ENCODE measurements at places on chromosomes 11 and 22.

DNA sequence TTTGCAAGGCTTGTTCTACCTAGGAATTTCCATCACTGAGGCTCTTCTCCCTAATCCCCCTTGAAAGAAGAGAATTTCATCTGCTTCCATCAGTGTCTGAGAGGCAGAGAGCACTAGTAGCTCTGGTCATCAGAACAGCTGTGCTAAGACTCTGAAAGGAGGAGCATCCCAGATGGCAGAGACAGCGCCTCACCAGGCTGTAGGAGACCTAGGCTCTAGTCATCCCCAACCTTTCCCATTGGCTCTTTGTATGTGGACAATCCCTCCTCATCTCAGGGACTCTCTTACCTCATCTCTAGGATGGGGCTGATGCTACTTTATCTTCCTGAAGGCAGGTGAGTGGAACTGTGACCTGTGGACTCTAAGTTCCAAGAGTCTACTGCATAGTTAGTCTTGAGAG, 8.8 kb upstream of the OR9I1 start:
- peak; percentile 3 for DNase-seq

DNA sequence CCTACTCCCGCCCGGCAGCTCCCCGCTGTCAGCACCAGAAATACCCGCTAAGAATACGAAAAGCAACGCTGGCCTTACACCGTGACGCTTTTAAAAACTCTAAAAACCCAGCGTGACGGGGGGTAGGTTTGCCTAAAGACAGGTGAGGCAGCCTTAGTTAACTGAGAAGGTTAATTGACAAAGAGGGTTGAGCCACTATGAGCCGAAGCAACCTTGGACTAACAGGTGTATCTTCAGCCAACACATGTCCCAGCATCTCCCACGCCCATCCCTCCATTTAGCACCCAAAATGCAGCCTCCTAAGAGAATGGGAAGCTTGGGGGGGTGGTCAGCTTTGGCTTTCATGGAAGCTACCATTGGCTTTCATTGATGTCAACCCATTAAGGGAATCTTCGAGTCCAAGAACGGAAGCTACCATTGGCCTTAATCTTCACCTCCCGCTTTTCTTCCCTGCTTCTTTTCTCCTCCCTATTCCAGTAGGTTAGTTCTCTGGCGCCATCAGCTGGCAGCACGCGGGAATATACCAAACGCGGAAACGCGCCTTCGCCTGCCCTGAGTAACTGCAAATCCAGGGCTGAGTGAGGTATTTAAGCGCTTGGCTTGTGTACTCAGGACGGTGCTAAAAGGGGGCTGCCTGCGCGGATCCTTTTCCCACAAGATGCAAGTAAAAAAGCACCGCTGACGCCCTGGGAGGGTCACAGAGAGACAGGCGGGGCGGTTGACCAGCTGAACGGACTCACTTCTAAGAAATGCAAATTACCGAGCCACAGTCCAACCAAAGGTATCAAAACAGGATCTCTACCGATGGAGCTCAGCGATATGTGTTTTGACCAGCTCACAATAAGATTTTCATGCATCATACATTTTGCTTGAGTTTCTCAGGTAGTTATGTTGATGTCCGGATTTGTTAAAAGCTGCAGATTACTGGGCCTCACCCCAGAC, 38.5 kb upstream of the GLYATL1 start:
- DNase-seq, result peak; percentile 90

DNA sequence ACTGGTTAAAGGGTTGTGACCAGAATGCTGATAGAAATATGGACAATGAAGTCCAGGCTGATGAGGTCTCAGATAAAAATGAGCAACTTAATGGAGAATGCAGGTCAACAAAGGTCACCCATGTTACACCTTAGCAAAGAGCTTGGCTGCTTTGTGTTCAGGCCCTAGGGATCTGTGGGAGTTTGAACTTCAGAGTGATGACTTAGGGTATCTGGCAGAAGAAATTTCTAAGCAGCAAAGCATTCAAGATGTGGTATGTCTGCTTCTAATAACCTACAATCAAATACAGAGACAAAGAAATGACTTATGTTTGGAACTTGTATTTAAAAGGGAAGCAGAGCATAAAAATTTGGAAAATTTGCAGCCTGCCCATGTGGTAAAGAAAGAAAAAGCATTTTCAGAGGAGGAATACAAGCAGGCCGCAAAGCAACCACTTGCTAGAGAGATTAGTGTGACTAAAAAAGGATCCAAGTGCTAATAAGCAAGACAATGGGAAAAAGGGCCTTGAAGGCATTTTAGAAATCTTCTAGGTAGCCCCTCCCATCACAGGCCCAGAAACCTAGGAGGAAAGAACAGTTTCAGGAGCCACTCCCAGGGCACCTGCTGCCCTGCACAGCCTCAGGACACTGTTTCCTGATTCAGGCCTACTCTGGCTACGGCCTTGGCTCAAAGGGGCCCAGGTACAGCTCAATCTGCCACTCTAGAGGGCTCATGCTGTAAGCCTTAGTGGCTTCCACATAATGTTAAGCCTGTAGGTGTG, 41.3 kb downstream of the TNKS1BP1 start:
- no peak for DNase-seq

DNA sequence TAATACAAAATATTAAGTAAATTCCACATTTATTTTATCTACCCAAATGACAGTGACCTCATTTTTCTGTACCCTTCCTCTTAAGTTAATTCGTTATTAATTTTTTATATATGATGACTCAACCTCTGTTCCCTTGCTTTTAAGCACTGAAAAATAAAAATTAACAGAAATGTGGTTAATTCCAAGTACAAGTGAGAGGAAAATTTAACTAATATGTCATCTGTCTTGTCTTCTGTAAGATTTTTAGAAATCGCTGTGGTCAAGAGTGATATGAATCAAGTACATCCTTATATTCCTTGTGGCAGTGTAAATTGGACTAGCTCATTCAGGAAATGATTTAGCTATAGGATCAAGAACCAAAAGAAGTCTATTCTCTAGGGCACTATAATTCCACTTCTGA, 74.5 kb downstream of the PDHX start:
- DNase-seq, result no peak

DNA sequence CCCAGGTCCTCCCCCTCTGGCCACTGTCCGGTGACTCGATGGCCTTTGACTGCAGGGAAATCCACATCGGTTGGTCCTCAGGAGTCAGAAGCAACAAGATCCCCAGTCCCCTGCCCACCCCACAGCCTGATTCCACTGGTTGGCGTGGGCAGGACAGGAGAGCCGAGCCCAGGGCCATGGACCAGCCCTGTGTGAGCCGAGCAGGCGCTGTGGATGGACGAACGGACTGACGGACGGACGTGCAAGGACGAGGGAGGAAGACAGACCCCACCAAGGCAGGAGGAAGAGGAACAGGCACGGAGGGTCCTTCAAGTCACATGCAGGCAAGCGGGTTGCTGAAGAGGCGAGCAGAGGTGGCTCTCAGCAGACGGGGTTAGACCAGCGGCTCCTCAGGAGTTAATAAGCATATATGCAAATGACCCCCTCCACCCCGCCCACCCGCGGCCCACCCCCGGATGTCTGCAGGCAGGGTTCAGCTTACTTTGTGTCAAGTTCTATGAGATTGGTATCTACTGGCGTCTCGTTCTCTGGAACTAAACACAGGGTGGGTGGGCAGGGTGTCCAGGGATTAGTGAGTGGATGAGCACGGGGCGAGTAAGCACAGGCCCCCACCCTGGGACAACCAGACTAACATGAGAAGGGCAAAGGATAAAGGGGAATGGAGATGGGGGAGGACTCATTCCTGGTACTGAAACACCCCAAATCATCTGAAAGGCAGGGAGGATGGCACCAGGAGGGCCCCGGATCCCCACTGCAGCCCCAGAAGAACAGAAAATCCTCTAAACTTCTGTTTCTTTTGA, 26.8 kb downstream of the TPBGL start:
- no peak for DNase-seq

GRCh38 chr11:46902694-46903093, 15.7 kb downstream of the LRP4 start:
- no peak for DNase-seq

GRCh38 chr11:134398644-134399292, 13.3 kb downstream of the B3GAT1 start:
- DNase-seq, result no peak

DNA sequence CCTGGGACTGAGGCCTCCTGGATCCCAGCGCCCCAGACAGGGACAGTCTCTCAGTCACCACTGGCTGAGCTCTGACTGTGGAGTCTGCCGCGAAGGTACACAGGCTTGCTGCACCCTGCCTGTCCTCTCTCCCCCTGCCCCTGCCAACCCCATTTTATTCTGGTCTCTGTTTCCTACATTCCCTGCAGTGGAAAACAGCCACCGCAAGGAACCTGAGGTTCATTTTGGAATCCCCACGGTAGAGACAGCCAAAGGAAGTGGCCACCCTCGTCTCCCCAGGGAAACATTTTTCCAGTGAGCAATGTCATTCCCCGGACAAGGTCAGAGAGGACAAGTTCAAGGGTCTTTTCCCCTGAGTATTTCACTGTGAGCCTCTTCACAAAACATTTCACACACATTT, 56.6 kb downstream of the FBXO7 start:
- DNase-seq, result peak; percentile 50

GRCh38 chr22:39244496-39245129, at the start of gene PDGFB:
Gene PDGFB (minus strand): TSS chr22:39244982. CDS start chr22:39243963, 1,019 bp downstream.
- peak; percentile 52 for DNase-seq

DNA sequence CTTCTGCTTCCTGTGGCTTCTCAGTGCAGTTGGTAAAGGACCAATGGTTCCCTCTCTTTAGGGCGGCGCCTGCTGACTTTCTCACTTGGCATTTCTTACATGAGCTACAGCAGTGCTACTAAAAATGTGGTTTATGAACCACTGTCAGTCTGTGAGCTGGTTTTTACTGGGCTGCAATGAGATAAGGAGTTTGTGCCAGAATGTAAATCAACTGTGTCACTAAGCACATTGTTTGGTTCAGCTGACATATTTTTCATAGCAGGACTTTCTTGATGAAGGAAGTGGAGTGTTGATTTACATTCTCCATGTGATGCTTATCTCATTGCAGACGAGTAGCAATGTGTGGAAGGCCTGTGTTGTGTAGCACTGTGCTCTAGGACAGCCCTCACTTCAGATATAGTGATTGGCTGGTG, 463.3 kb downstream of the SOX6 start:
- DNase-seq, result no peak

- DNase-seq, result no peak
These were observed 477 bp downstream of the DPAGT1 start for GRCh38 chr11:119100994-119101758.

GRCh38 chr22:27591060-27591459, 210.5 kb downstream of the MN1 start:
- no peak for DNase-seq

DNA sequence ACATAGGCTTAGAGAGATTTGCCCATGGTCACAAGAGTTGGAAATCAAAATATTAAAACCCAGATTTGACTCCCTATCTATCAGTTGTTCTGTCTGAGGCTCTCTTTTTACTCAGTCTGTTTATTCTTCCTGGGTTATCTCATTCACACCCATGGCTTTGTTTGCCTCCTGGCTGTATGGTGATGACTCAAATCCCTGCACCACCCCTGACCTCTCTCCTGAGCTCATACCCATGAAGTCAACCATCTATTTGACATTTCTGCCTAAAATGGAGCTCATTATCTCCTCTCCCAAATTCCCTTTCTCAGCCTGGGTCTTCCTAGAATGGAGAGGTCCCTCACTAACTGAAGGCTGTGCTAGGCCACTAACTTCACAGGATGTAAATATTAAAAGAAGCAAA, 27.8 kb upstream of the CCDC134 start:
- no peak for DNase-seq

GRCh38 chr11:46547579-46547978, 46.2 kb downstream of the AMBRA1 start:
- no peak for DNase-seq

- DNase-seq, result peak; percentile 67
These were observed 54.7 kb downstream of the MICAL3 start for GRCh38 chr22:17969701-17970113.

GRCh38 chr11:85652786-85653447, 5.2 kb downstream of the TMEM126A start:
- no peak for DNase-seq

DNA sequence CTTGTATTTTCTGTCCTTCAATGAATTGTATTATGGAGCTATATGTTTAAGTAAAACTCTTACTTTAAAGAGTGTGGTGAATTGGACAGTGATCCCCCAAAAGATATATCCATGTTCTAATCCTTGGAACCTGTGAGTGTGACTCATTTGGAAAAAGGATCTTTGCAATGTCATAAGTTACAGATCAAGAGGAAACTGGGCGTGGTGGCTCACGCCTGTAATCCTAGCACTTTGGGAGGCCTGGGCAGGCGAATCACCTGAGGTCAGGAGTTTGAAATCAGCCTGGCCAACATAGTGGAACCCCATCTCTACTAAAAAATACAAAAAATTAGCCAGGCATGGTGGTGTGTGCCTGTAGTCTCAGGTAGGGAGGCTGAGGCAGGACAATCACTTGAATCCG, 36.7 kb downstream of the ELF5 start:
- DNase-seq, result no peak

DNA sequence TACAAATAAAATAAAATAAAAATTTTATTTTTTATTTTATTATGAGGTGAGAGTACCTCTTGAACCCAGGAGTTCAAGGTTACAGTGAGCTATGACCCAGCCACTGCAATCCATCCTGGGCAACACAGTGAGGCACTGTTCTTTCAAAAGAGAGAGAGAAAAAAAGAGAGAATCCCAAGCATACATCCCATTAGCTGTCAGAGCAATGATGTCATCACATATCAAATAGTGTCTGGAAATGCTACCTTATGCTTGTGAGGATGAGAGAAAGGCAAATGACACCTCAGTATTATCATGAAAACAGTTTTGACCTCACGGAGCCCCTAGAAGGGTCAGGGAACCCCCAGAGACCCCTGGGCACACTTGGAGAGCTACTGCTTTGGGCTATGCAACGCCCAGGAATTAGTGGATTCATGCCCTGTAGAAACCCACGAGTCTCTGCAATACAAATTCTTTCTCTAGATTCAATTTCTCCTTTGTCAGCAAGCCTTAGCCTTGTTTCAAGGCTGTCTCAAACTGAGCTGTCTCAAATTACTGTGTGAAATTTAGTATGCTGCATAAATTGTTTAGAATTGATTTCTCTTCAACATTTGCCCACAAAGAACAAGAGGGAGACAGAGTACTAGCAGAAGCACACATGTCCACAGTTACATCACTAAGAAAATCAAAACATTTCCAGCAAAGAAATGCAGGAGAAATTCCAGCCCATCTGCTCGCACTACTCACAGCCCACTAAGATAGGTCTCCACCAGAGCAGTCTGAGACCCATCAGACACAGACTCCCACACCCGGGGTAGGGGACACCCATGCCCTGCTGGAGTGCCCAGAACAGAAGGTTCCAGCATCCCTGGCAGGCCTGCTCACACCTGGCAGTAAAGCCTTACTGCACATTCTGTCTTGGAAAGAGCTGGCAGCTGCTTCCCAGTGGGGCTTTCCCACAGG, 18.1 kb downstream of the DGCR2 start:
- DNase-seq, result peak; percentile 19

- no peak for DNase-seq
These were observed 14.7 kb downstream of the TOM1 start for GRCh38 chr22:35314161-35314942.

- no peak for DNase-seq
These were observed 4.0 kb downstream of the PAX6 start for GRCh38 chr11:31806928-31807798.

- no peak for DNase-seq
These were observed 201.5 kb downstream of the TRIM29 start for GRCh38 chr11:119936426-119936825.

- peak; percentile 63 for DNase-seq
These were observed 679 bp downstream of the SPCS2 start for GRCh38 chr11:74949753-74950137.

GRCh38 chr11:65002706-65003105, 5.9 kb upstream of the BATF2 start:
- no peak for DNase-seq

All from GM03348 (cell line).